Aorta (tissue), 5 donors: ENCODE measurements at places on chromosomes 16 and 17.
A peak's percentile ranks its signal among the peaks of the same experiment; 100 is the strongest.

GRCh38 chr17:81207610-81208581 lies 14.9 kb downstream of the CEP131 start:
- DNase-seq: no peak

DNA sequence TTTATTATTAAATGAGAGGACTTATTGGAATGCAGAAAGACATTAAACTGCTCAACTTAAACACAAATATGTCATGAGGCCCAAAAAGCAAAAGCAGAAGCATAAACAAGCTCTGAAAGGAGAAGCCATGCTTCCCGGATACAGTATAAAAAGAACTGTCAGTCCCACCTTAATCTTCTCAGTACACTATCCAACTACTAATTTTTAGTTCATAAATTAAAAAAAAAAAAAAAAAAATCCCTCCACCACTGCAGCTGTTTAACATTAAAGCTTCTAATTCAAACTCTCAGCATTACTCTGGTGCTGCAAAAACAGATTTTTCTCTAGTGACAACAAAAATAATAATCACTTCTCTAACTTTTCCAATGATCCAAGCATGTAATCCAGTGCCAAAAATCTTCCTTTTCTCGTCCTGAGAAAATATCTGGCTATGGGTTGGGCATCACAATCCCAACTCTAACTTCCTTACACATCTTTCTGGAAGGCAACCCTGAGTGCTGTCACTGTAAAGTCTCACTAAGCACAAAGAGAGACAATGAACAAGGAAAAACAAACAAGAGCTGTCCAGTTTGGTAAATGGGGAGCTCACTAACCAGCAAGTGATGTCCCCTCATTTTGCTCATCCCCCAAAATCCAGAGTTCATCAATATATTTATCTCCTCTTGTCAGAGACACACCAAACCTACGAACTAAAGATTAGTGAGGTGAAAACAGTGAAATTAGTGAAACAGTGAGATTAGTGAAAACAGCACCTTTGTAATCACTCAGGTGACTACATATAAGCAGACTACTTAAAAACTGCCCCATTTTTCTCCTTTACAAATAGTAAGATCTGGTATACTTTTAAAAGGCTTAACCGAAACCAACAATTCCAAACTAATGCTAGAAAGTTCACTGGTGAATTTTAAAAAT lies 5.5 kb downstream of the USP32 start:
- no peak for DNase-seq

DNA sequence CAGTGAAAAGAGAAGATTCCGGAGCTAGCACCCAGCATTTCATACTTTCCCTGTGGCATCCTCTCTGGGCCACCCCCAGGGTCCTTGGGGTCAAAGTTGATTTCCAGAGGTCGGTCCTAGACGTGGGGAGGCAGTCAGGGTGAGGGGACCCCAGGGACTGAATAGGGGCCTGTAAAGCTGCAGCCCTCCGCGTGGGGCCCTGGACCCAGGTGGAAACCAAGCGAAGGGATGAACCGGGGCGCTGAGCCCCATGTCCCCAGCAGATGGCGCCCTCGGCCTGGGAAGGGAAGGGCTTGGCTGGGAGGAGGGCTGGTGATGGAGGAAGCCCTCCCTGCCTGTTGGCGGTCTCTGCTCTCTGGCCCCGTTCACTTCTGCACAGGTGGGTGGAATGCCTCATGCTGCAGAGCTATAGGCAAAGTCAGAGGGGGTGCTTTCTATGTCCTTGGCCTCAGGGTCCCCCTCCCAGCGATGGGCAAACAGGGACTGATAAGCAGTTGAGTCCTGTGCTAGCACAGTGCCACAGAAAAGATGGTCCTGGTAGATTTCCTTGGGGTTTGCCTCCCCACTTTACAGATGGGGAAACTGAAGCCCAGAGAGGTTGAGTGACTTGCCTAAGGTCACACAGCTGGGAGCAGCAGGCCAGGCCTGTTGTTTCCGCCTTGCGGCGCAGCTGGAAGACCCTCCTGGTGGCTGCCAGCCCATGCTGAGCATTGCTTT lies 163.4 kb upstream of the CIBAR2 start:
- DNase-seq: peak; percentile 73

- no peak for DNase-seq
Observed at GRCh38 chr16:55913716-55914115, 38.5 kb upstream of the CES5A start.

DNA sequence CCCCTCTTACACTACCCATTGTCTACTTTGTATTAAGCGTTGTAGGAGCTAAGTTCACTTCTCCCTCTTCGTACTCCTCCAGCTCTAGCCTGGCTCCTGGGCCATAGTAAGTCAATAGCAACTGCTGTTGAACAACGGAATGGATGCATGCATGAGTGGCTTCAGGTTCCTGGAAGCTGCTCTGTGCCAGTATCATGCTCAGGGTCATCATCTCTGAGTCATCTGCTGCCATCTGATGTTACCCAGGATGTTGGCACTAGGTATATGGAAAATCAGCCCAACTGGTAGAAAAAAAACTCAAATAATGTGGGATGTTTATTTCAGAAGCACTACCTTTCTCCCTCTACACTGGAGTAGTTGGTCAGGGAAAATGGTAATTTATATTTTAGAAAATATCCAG lies 536.8 kb downstream of the NPIPA7 start:
- no peak for DNase-seq

DNA sequence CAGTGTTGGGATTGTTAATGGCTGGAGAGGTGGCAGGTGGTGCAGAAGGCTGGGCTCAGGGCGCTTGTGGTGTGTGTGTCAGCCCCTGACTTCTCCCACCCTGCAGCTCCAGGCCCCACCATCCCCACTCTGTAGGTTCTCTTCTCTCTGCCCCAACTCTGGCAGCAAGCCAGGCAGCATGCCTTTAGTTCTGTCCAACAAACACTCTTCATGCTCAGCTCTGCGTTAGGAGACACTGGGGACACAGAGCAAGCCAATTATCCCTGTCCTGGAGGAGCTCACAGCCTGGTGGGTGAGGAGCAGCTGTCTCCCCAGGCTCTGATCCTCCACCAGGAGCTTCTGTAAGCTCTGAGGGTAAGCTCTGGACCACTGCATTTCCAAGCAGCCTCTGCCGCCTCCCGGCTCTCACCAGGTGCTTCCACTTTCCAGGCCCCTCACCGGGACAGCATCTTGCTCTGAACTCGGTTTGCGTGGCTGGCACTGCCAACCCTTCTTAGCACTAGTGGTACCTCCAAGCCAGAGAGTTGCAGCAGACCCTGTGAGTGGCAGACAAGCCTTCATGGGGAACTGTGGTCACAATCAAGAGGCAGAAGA lies 34.3 kb upstream of the WSCD1 start:
- no peak for DNase-seq

DNA sequence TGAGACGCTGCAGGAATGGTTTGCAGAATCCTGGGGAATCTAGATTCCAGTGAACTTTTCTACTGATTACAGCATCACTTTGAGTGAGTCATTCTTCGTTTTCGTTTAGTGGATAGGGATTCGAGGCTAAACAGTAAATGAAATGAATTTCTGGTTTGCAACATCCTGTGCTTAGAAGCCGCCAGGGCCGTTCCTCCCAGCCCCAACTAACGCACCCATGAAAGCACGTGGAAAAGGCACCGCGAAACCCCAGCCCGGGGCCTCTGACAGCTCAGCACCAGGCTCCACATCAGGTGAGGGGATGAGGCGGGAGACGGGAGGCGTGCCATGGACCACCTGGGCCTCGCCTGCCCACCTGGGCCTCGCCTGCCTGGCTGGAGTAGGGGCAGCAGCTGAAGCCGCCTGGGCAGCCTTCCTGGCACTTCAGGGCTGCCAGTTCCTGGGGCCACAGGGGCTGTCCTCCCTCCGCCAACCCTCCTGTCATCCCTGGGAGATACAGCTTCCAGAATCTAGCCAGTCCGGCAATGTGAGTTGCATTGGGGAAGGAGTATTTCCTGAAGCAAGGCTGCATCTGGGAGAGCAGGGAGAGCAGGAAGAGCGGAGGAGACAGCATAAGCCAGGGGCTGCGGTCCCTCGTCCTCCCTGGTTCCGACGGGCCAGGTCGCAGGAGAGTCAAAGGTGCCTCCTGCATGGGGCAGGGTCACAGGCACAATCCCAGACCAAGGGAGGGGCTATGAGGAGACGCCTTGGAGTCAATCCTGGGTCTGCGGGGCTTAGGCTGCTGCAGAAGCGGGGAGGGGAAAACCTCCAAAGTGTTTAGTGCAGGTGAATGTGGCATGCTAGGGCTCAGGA lies 78.4 kb downstream of the RPH3AL start:
- peak; percentile 52 for DNase-seq

DNA sequence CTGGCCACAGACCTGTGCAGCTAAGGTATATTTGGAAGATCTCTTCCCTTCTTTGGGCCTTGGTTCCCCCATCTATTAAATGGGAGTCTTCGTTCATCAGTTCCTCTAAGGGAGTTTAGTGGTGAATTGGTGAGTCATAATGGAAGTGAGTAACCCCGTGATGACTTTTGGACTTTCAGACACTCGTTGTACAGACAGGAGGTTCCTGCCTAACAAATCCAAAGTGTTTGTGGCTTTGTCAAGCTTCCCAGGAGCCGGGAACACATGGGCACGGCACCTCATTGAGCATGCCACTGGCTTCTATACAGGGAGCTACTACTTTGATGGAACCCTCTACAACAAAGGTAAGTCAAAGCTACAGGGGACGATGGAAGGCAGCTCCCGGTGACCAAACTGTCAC lies 40.4 kb downstream of the WSCD1 start:
- DNase-seq: no peak

DNA sequence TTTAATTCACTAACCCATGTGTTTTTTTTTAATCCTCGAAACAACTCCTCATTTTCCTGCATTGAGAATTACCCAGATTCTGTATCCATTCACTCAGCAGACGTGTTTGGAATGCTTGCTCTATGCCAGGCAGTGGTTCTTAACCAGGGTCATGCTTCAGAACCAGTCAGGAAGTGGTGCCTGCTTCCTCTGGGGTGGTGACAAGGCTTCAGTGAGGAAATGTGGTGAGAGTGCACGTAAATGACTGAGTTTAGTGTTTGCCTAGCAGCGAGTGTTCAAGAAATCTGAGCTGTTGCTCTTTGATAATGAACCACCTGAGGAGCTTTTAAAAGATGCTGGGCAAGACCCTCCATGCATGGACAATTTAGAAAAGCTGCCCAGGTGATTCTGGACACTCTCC lies 9.9 kb downstream of the ZFP90 start:
- DNase-seq: no peak

DNA sequence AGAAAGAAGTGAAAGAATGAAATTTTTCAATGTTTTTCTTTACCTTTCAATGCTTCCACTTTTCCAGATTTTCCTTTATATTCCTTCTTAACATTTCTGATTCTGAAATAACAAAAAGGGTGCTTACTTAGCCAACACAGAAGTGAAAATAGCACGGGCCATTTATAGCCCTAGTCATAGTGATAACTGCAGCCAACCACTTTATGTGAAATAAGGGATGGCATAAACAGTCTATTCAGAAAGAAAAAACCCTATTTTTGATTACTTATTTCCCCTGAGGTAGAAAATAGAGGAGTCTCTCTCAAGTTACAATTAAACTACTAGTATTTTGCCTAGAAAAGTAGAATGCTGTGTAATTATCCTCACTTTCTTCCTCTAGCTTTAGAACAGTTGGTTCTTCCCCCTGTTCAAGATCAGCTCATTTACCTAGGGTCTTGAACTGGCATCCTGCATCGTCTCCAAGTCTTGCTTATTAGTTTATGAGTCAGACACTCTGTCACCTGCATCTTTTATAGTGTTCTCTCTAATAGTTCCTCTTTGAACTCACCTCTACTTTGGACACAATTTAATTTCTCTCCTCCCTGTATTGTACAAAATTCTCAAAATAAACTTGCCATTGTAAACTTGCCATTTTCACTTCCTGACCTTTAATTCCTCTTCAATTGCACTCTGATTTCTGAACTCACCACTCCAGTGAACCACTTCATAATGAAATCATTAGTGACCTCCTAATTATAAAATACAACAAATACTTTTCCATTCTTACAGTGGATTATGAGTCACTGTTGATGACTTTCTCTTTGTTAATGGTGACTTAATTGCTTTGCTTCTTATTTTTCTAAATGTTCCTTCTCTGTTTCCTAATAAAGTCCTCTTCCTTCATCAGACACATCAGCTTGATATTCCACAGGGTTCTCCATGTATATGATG lies 23.6 kb downstream of the ABCA6 start:
- no peak for DNase-seq

- no peak for DNase-seq
Observed at GRCh38 chr17:82429824-82430223, 11.4 kb upstream of the OGFOD3 start.

- DNase-seq: no peak
Observed at GRCh38 chr17:54891176-54891821, 9.4 kb upstream of the TOM1L1 start.

- peak; percentile 37 for DNase-seq
Observed at GRCh38 chr16:34648-34987, 18.8 kb downstream of the POLR3K start.

- no peak for DNase-seq
Observed at GRCh38 chr17:65690626-65691310, 129.3 kb upstream of the AXIN2 start.

DNA sequence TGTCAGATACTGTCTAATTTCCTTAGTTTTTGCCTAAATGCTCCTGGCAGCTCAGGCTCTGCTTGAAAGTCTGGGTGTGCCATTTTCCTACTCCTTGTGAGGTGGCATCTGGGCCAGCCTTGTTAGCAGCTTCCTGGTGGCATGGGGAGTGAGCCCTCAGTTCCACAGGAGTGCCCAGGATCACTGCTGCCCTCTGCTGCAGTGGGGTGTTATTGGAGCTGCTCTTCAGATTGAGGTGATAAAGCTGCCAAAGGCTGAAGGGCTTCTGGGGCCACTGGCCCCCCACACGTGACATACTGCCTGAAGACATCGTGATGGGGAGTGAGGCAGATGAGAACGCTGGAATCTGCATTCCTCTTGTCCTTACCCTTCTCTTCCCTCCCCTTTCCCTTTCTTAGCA lies 27.4 kb downstream of the CEP95 start:
- no peak for DNase-seq

- DNase-seq: peak; percentile 25
Observed at GRCh38 chr16:57690782-57691471, 3.7 kb upstream of the DRC7 start.

- DNase-seq: no peak
Observed at GRCh38 chr17:17351356-17351891, 48.3 kb downstream of the NT5M start.

- DNase-seq: no peak
Observed at GRCh38 chr16:84541999-84542817, 37.7 kb upstream of the MEAK7 start.
